Activated CD8-positive, alpha-beta memory T cell treated with anti-CD3 and anti-CD28 coated beads, Interleukin-2, amount 10 ng/mL, durations not matched to agents 7 days and 5 days (primary cell): ENCODE measurements at places on chromosomes 5 and 9. TPM values are rescaled to one million over a fixed set of nuclear protein-coding genes. Genes with fewer than 3 reads are reported as not detected.
A peak's percentile ranks its signal among the peaks of the same experiment; 100 is the strongest.

The PHYHD1 gene
- total RNA-seq, result 0.47 TPM

The PDLIM4 gene
- 2.3 TPM for total RNA-seq

DNA sequence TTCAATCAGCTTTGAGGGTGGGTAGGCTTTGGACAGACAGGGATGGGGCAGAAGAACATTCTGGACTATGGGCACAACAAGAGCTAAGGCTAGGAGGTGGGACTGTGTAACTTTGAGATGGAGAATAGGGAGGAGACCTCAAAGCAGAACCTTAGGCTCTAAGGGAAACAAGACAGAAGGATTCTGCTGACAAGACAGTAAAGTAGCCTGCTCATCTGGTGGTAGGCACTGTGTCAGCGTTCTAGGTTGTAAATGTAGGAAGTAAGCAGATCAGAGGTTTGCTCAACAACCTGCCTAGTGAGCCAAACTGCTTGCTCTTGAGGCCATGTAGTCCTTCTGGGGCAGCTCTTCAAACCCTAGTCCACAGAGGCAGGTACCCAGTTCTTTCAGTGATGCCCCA lies 15.0 kb upstream of the IL12B start:
- no peak for DNase-seq

DNA sequence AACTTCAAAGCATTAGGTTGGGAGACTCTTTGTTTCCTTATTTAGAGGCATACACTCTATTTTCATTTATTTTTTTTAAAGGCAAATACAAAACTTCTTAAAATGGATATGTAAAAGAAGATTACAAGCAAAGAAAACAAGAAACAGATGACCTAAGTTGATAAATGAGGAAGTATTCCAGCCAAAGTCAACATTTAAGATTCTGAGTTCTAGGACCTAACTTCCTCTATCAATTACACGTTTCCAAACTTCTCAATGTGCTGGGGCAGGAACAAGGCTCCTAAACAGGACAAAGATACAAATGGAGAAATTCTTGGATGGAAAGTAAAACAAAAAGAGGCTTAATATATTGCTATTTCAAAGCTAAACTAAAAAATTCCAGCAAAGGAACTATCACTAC lies 89.5 kb downstream of the TLE1 start:
- DNase-seq, result no peak

GRCh38 chr9:21558615-21559401 lies 76.7 kb upstream of the IFNE start:
- DNase-seq, result no peak

DNA sequence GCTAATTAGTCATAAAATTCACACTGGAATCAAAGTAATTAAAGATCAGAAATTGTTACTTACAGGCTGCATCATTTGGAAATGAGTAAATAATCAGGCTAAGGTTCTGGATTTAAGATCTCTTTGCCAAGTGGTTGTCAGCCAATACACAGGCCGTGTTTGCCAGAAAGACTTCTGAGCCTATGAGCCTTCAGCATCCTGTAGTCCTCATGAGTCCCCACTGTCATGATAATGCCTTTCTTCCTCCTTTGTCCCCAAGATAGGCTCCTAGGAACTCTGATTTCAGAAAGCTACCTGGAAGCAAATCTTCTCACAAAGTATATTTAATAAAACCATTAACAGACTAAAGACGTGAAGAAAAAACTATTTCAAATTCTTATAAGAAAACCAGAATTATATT lies 810.5 kb downstream of the DNAH5 start:
- DNase-seq, result no peak

DNA sequence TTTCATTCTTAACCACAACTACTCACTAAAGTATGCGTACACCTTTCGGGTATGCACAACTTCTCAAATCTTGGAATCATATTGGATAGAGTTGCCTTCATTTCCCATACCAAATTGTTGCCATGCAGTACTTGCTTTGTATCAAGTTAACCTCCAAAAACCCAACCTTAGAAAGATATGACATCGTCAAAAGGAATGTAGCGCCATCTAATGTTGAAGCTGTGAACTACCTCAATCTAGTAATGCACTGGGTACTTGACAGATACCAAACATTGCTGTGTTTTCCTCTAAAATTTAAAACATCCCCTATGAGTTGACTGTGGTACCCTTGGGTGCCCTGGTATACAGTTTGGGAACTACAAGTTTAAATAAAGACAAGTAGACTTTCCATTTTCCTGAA lies 318.4 kb downstream of the ARL15 start:
- DNase-seq, result no peak

GRCh38 chr5:106121972-106122605 lies 1548.6 kb downstream of the EFNA5 start:
- no peak for DNase-seq

DNA sequence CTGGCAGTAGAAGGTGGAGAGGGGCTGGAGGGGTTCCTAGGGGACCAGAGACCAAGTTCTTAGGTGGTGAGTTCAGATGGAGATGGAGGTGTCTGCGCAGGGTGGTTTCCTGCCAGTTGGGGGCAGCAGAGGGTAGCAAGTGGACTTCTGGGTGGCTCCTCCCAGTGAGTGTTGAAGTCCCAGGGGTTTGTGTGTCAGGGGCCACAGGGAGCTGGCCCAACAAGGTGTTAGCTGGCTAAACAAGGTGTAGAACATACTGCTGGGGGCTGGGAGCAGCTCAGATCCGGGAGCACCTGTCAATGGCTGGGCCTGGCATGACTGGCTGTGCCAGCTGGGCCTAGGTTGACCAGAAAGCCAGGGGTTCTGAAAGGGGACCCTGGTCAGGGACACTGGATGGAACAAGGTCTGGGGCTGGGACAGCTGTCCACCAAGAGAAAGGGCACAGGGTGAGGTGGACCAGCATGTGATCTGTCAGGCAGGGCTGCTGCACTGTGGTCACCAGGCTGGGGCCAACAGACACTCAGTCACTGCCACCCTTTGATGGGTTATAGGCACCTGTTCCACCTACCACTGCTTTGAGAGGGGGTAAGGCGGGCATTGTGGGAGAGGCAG lies 35.6 kb downstream of the DAB2IP start:
- DNase-seq, result peak; percentile 83

DNA sequence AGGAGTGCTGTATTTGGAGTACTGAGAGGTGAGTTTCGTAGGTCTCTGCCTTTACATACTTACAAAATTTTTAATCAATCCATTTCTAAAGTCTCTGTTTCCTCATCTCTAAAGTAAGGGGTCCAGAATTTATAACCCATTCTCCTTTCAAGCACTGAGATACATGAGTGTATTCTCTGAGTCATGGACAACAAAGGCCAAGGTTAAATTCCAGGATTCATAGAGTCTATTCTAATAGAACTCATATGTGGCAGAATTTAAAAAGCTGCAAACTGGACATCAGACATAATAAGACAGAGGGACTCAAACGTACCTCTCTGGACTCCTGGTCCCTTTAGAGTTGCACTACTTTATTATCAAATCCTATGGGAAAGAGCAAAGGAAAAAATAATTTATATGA lies 112.5 kb upstream of the SLIT3 start:
- no peak for DNase-seq

DNA sequence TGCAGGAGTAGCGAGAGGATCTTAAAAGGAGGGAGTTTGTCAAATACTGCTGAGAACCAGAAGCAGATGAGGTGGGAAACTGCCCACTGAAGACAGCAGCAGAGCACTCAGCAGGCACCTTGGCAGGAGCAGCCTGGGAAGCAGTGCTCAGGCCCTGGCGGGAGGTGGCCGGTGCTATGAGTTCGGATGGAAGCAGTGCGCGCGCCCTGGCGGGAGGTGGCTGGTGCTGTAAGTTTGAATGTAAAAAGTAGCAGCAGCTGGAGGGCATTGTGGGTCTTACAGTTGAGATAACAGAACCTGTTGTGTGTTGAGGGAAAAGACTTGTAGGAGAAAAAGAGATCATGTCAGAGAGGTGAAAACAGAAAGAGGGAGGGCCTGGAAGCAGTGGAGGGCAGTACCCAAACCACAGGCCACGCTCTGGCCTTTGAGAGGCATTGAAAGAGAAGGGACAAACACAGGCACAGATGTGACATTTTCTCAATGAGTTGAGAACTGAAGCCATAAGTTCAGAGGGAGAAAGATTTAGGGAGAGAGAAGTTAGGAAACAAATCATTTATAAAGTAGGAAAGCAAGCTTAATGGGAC lies 130.9 kb downstream of the ERCC6L2 start:
- no peak for DNase-seq

- DNase-seq, result no peak
Observed at GRCh38 chr9:7369384-7369821, 430.2 kb downstream of the DMAC1 start.
